ENCODE measurements at places on chromosomes 11 and 22. TPM values are rescaled to one million over a fixed set of nuclear protein-coding genes. Genes with fewer than 3 reads are reported as not detected.

- DNase-seq = no peak
Measured at GRCh38 chr11:123427405-123427804, 2.7 kb upstream of the GRAMD1B start.

DNA sequence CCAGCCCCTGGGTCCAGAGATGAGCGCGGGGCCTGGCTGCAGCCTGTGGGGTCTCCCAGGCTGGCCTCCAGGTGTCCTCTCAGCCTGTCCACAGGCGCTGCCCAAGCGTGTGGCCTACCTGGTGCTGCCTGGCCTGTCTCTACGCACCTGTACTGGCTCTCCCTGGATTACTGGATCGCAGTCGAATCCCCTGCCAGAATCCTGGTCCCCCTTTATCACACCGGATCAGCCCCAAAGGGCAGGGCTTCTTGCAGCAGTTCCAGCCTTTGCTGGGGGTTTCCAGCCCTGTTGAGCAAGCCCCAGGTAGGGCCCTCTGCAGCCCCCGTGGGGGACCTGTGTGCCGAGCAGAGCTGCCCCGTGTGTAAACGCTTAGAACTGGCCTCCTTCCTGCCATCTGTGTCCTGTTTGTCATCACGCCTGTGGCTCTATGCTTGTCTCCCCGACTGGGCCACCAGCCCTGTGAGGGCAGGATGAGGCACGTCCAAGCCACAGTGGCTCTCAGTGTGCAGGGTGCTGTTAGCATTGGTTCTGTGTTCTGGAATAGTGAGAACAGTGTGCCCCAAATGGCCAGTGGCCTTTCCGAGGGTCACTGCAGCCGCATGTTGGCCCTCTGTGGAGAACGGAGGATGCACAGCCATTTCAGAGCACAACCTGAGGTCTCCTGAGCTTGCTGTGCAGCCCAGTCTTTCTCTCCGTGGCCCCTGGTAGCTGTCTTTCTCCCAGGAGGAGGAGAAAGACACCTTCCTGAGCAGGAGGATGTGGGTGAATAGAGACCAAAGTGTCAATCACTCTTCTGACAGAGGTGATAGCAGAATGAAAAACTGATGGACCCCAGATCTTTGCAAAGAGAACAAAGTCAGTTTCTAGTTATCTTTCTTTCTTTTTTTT is 13.9 kb upstream of the TXNRD2 start:
- DNase-seq = no peak

- DNase-seq = no peak
Measured at GRCh38 chr22:35996596-35996995, 32.0 kb downstream of the RBFOX2 start.

GRCh38 chr11:116111546-116111945 is 607.3 kb upstream of the CADM1 start:
- DNase-seq = no peak

The ANO5 gene
- polyA plus RNA-seq = 2.3 TPM

The KREMEN1 gene
- polyA plus RNA-seq = 25.1 TPM

The TRIM51 gene
- not detected for polyA plus RNA-seq
